ENCODE measurements at places on chromosomes 3 and 15.

DNA sequence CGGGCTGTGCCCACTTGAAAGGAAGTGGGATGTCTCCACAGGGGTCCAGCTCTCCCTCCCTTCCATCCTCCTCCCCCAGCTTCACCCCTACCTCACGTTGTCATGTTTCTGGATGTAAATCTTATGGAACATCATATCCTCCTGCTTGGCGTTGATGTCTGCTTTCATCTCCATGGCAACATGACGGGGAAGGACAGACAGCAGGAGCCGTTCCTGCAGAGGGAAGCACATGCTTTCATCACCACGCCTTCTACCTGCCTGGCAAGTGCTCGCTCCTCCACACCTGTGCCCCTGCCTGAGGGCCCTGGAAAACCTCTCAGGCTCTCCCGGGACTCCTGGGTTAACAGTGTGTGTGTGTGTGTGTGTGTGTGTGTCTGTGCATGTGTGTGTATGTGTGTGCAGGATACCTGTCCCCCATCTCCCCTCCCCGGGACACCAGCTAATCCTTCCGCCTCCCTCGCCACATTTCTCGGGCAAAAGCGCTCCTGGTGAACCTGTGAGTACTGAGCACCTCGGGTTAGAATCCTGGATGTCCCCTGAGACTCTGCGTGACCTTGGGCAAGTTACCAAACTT is 101.1 kb downstream of the ADCY5 start:
- DNase-seq, result no peak

GRCh38 chr15:36004891-36005490 is 459.0 kb upstream of the DPH6 start:
- no peak for DNase-seq

GRCh38 chr3:107275511-107275910 is 101.7 kb upstream of the CCDC54 start:
- DNase-seq, result no peak

DNA sequence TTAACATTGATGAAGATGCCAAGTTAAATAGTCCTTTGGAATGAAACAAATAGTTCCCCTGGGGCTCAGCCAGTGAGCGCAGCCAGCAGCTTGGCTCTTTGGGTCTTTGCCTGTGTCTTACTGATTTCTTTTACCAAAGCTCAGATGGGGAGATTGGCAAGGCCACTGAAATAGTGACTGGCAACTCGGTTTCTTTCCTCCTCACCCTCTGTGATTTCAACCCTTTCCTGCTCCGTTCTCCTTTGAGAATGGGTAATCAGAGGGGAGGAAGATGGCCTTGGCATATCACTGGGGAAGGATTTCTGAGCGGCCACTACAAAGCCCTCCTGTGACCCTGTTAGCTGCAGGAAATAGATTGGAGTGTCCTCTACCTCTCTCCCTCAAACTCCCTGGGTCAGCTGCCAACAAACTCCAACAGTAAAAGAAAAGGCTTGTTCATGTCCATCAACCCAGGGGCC is 337.1 kb upstream of the LRRFIP2 start:
- no peak for DNase-seq

- no peak for DNase-seq
Observed at GRCh38 chr3:59247402-59247841, 197.6 kb upstream of the CFAP20DC start.

- DNase-seq, result no peak
Observed at GRCh38 chr3:99087277-99087676, 185.8 kb upstream of the DCBLD2 start.

DNA sequence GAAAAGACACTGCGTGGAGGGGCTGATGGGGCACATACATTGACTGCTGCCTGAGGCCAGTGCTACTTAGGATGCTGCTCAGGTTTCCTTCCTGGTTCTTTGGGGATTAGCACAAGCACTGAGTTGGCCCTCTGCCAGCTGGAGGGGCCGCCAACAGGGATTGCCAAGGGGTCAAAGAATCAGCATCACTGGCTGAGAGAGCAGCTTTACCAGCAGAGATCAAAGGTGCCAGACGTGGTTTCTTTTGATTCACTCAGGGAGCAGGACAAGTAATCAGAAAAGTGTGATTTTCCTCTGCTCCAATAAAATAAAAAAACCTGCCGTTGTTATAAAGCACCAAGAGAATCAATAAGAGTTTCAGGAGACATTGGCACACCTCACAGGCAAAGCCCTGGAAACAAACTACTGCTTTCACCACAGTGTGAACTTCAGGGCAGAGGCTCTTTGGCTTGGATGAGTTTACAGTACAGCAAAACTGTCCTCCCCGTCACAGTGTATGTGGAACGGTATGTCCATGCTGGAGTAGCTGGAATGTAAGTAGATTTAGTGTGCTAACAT is 45.8 kb upstream of the FSIP1 start:
- peak; percentile 30 for DNase-seq

DNA sequence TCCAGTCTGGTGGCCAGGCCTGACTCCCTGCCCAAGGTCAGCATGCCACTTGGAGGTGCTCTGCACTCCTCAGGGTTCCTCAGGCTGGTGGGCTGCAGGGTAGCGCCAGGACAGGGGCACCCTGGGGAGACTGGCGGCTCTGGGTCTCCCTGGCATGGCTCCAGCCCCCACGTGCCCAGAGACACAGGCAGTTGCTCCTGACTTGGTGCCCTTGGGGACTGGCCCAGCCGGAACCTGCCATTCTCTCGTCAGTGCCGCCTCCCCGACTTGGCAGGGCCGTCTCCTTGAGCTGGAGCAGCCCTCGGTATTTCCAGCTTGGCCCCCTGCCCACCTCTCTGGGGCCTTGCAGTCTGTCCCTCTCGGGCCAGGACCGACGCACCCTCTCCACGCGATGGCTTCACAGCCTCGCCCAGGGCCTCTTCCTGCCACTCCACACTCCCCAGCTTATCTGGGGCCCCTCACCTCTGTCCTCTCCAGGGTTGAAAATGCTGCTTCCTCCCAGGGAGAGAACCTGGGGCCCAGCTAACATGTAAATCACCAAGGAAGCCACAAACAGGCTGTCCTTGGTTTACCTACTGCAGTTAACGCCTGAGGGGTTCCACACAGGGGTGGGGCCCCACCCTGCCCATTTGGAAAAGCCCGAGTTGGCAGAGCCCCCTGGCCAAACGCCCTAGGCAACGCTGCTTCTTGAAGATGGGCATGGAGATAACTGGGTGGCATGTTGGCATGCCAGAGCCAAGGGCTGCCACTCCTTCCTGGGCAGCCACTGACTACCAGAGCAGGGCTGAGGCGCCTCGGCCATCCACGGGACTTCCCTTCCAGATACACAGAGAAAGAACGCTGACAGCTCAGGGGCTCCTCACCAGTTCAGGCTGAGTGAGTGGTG is 61.4 kb downstream of the SMAD6 start:
- peak; percentile 31 for DNase-seq

DNA sequence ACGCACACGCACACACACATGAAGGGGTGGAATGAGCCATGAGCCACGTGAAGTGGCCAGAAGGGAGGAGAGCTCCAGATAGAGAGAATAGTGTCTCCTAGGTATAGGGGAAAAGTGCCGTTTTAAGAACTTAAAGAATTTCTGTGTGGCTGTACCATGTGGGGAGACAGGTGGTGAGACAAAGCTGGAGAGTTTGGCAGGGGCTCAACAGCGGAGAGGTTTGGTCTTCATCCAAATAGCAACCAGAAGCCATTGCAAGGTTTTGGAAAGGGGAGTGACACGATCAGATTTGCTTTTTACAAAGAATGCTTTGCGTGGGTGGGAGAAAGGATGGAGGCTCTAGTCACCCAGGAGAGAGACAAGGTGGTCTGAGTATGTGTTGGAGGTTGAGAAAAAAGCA is 146.0 kb downstream of the IL20RB start:
- DNase-seq, result peak; percentile 1

- DNase-seq, result no peak
Observed at GRCh38 chr3:37171144-37171543, 3.2 kb downstream of the LRRFIP2 start.

DNA sequence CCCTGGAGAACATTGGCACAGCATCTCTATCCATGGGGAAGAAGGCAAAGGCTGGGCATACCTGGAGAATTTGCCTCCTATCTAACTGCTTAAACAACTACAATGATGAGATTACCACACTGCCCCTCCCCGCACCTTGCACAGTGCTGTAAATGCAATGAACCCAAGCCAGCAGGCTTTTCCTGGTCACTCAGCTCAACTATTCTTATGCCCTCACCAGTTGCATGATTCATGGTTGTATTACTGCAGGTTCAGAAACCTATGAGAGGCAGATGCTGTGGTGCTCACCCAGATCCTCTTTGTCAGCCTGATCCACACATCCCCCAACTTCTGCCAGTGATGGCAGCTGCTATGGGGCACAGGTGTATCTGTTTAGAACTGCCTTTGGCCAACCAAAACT is 77.7 kb upstream of the STAC start:
- DNase-seq, result no peak

DNA sequence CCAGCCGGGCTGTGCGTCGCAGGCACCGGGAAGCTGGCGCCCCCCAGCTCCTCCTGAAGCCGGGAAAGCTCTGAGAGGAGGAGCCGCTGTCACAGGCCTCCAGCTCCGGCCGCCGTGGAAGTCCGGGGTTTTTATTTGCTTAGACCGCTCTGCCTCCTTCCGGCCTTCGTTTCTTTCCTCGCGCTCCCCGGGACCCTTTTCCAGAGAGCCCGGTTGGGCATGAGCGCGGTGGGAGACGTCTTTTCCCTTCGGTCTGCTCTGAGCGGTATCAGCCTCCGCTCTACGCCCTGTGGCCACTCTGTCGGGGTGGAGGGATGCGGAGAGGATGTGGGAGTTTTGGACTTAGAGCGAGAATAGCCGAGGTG is 559 bp downstream of the SENP5 start:
- DNase-seq, result peak; percentile 3

- DNase-seq, result no peak
Observed at GRCh38 chr15:38066612-38067011, 132.2 kb downstream of the TMCO5A start.

- DNase-seq, result no peak
Observed at GRCh38 chr15:90190606-90191343, 10.4 kb upstream of the SEMA4B start.

GRCh38 chr3:122621112-122621511 is 43.7 kb downstream of the PARP15 start:
- no peak for DNase-seq

DNA sequence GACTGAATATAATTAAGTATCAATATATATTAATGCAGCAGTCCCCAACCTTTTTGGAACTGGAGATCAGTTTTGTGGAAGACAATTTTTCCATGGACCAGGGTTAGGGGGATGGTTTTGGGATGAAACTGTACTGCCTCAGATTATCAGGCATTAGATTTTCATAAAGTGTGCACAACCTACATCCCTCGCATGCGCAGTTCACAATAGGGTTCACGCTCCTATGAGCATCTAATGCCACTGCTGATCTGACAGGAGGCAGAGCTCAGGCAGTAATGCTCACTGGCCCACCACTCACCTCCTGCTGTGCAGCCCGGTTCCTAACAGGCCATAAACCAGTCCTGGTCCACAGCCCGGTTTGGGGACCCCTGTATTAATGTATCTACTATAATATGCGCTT is 95.6 kb downstream of the ULK4 start:
- DNase-seq, result no peak

DNA sequence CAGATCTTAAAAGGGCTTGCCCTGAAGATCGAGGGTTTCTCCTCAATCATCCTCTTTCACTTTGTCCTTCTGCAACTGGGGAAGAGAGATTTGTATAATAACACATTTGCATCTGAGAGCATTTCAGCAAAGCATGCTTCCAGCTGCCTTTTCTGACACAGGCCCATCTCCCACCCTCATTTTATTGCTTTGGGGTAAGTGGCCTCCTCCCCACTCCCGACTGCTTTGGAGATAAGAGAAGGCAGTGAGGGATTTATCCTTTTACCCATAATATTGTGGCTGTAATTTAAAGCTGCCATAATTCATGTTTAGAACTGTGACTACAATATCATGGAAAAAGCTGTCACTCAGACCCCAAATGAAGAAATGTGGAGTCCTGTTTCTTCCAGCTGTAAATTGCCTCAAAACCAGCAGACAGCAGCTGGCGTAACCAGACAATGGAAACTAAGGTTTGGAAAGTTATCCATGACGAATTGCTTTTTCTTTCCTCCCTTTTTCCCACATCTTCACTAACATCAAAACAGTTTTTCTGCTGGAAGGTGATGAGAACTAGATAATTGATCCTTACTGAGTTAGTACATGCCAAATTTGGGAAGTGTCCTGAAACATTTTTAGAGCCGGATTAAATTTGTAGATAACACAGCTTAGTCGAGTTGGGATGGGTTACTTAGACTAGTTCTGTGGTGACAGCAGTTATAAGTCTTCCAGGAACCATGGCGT is 104.2 kb upstream of the PFN2 start:
- no peak for DNase-seq

GRCh38 chr15:66797921-66798320 is 95.9 kb downstream of the SMAD6 start:
- no peak for DNase-seq

DNA sequence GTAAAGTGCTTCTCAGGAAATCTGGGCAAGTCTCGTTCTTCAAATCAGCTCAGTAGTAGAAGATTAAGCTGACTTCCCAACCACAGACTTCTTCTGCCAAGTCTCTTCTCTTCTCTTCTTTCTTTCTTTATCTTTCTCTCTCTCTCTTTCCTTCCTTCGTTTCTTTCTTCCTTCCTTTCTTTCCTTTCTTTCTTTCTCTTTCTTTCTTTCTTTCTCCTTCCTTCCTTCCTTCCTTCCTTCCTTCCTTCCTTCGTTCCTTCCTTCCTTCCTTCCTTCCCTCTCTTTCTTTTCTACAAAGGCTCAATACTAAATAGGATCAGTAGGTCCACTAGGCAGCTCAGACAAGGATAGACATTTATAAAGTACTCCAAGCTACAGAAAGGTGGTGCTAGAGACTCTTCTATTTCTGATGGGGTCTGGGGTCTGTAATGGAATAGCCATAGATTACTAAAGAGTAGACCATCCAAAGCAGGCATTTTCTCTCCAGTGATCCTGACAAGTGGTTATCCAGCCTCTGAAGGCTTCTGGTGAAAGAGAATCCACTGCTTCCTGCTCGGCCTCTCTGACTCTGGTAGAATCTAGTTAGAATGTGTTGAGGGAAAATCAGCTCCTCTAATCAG is 100.8 kb downstream of the TPRG1 start:
- DNase-seq, result peak; percentile 57

DNA sequence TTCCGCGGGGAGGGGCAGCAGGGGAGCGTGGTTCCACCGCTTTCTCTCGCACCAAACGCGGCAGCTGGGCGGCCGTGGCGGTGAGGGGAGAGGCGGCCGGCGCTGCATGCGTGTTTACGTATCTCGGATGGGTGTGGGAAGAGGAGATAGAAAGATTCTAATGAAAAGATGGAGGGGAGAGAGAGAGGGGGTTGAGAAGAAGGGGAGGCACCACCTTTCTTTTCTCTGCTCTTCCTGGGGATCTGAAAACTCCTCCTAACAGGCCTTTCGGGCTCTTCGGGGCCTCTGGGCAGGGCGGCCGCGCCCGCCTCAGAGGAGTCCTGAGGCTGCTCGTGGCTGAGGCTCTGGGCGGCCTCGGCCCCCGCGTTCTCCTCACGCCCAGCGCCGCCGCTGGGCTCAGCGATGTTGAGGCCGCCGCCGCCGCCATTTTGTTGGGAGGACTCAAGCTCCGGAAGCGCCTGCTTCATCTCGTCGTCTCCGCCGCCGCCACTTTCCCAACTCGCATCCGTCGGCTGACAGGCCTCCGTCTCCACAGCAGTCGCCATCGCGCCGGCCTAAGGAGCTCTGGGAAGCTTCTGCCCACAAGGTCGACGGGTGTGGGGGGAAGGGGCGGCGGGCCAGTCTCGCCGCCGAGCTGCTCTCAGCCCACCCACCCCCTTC is 473 bp downstream of the TASOR start:
- DNase-seq, result peak; percentile 13
